ENCODE measurements at places on chromosomes 11 and 22.
A peak's percentile ranks its signal among the peaks of the same experiment; 100 is the strongest.

GRCh38 chr22:47681411-47682165 is 919.1 kb downstream of the TBC1D22A start:
- DNase-seq, result no peak

GRCh38 chr11:111945198-111945597 is 8.1 kb downstream of the DIXDC1 start:
- no peak for DNase-seq

GRCh38 chr11:9396310-9396709 is 11.9 kb downstream of the IPO7 start:
- DNase-seq, result no peak

DNA sequence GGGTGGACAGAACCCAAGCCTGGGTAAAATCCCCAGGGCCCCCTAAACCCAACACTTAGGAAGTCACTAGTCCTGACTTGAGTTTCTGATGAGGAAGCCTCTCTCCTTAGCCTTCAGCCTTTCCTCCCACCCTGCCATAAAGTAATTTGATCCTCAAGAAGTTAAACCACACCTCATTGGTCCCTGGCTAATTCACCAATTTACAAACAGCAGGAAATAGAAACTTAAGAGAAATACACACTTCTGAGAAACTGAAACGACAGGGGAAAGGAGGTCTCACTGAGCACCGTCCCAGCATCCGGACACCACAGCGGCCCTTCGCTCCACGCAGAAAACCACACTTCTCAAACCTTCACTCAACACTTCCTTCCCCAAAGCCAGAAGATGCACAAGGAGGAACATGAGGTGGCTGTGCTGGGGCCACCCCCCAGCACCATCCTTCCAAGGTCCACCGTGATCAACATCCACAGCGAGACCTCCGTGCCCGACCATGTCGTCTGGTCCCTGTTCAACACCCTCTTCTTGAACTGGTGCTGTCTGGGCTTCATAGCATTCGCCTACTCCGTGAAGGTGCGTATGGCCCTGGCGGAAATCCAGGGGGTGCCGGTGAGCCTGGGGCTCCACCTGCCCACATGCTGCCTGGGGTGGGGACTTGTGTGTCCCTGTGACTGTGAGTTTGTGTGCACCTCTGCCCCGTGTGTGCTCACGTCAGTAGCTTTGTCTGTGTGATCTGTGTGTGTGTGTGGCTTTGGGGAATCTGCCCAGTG is at the start of gene IFITM1:
IFITM1 (plus strand) TSS at position 254 of the 767 bp plus-strand sequence; CDS start at position 385, 131 bp downstream.
- DNase-seq, result peak; percentile 65

GRCh38 chr11:96254087-96254486 is 88.9 kb downstream of the MAML2 start:
- DNase-seq, result peak; percentile 71

GRCh38 chr11:843818-844692 is 1.4 kb downstream of the TSPAN4 start:
- peak; percentile 96 for DNase-seq

DNA sequence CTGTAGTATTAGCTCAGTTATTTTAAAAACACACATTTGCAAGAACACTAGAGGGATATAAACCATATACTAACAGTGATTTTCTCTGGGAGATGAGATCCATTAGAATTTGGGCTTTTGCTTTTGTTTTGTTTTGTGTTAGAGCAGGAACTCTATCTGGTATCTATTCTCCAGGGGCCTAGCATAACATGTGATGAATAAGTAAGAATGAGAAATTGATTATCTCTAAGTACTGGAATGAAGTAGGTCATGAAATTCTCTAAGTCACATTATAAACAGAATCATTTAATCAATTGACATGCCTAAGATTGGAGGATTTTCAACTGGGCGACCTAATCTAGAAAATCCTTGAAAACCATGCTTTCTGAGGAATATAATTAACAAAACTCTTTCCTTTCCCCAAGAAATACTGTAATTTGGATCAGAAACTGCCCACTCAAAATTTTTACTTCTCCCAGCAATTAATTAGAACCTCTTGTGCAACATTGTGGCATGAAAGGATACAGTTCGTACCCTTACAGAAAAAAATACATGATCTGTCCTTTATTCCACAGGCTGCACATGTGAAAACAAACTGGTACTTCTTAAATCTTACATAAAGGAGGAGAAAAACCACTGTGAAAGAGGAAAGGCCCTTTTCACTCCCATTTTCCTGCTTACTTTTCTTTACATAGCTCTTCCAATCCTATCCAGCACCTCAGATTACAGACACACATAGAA is 93.5 kb downstream of the MRTFA start:
- no peak for DNase-seq

- no peak for DNase-seq
Observed at GRCh38 chr11:19239039-19239438, 1.7 kb downstream of the E2F8 start.

GRCh38 chr11:134862587-134863195 is 450.6 kb upstream of the B3GAT1 start:
- no peak for DNase-seq

DNA sequence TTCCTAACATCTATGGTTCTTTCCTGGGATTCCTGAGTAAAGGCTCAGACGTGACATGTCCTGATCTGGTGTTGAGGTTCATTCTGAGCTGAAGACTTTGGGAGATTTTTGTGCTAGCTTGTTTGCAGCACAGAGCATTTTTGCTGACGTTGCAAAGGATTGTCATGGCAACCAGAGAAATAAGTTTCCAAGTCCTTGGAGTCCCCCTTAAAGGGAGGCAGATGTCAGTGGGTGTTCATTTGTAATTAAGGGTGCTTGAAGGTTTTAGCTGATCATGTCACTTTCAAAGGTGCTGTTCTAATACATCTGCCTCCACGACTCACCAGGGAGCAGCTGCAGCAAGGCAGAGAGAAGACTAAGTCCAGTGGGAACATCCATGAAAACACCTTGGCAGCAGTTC is 5.4 kb upstream of the SYN3 start:
- DNase-seq, result no peak

GRCh38 chr11:26037716-26038115 is 294.2 kb upstream of the ANO3 start:
- DNase-seq, result no peak

- no peak for DNase-seq
Observed at GRCh38 chr11:37442576-37442975, 844.5 kb upstream of the RAG2 start.

DNA sequence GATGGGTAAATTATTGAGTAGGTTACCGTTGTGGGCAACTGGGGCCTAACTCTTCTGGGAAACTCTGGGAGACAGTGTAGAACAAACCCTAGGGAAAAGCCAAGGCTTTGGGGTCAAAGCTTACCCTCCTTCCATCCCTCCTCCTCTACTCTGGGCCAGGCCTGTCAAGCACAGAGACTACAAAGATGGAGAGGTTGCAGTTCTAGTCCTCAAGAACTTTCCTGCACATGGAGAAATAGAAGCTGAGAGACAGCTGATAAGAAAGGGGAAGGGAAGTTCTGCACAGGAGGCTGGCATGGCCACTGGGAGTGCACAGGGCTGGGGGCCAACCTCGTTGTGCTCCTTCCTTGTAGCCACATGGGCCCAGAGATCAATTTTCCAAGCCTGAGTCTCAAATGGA is 67.2 kb upstream of the ALX4 start:
- no peak for DNase-seq

- DNase-seq, result no peak
Observed at GRCh38 chr11:123517559-123518364, 87.7 kb downstream of the GRAMD1B start.

DNA sequence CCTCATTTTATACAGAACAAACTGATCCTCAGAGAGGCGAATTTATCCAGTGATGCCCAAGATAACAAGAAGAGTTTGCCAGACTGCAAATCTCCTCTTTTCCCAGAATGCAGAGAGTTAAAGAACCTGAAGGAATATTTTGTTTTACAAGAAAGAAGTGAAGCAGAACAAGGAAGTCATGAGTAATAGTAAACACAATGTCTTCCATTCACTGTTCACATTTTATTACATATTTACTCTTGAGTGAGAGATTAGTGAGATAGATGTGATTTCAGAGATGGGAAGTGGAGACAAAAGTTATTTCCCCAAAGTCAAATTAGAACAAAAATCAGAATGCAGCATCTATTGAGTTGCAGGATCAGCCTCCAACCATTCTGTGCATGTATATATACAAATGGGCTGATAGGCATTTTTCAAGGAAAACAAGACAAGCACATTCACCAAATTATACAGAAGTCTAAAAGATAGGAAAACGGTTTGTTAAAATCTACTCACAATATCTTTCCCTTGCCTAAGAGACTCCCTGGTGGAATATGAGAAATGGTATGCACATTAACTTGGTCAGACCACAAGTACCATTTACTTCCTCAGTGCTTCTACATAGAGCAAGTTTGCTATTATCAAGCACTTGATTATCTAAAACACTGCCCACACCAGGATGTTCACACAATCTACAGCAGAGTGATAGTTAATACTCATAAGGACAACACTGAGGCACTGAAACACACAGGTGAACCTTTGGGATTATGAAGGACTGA is 12.0 kb downstream of the GUCY1A2 start:
- DNase-seq, result no peak

- peak; percentile 58 for DNase-seq
Observed at GRCh38 chr11:3095712-3096361, 38.6 kb upstream of the CARS1 start.

GRCh38 chr22:49767355-49768062 is 60.2 kb downstream of the BRD1 start:
- no peak for DNase-seq

DNA sequence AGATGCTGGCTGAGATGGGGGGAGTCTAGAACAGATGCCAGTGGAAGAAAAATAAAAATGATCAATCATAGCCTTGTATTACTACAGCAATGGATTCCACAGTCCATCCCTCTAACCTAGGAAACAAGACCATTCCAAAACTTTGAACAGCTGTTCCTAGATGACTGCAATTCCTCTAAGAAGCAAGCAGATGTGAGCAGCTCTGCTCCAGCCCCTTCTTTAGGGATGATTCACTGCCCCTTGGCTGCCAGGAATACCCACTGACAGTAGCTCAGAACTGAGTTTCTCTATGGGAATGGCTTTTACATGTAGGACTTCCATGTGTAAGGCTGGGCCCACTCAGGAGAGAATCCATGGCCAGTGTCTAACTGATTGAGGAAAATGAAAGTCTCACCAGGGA is 943.9 kb downstream of the OPCML start:
- no peak for DNase-seq

GRCh38 chr11:120554766-120555432 is 43.4 kb downstream of the GRIK4 start:
- DNase-seq, result no peak

GRCh38 chr11:104620991-104621390 is 277.3 kb downstream of the CASP12 start:
- no peak for DNase-seq

GRCh38 chr11:692824-693414 is 2.1 kb downstream of the DEAF1 start:
- DNase-seq, result peak; percentile 60

- no peak for DNase-seq
Observed at GRCh38 chr11:72876147-72876546, 61.9 kb downstream of the ATG16L2 start.

DNA sequence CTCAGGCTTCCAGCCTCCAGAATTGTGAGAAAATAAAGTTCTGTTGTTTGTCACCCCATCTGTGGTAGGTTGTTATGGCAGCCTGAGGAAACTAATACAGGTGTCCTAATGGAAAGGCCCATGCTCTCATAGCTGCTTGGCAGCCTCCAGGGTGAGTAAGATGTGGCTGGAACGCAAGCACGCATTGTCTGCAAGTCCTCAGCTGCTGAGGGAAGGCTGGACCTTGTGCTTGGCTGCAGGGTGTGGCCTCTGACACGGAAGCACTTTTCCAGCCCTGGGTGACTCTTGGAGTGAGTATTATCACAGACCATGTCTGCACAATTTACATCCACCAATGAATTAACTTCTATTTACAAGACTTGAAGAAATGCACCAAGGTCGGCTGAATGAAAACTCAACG is 44.4 kb upstream of the BARX2 start:
- DNase-seq, result no peak

DNA sequence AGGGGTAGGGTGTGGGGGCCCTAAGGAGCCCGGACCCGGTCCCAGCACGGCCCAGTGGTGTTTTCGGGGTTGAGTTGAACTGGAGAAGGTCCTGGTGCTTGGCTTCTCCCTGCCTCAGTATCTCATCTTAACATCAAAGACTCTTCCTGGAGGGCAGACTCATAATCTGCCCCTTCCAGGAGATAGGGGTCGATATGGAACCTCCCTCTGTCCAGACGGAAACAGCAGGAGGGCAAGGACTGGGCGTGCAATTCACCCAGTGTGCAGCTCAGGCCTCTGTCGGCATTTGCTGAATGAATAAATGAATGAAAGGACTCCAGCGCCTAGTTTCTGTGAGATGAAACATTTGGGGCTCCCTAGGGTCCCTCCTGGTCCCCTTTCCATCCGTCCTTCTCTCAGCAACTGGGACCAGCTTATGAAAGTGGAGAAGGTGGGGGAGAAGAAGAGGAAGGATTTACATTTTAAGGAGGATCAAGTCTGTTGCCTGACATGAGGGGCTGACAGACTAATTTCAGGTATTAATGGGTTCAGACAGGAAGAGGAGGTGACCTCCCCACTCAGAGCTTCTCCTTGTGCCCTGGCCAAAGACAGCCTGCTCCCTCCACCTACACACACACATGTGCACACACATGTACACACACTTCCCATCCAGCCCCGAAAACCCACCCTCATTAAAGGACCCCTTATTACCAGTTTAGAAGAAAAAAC is 1.1 kb upstream of the SHISA8 start:
- no peak for DNase-seq

- DNase-seq, result peak; percentile 81
Observed at GRCh38 chr22:38490915-38491314, 15.2 kb downstream of the DDX17 start.

DNA sequence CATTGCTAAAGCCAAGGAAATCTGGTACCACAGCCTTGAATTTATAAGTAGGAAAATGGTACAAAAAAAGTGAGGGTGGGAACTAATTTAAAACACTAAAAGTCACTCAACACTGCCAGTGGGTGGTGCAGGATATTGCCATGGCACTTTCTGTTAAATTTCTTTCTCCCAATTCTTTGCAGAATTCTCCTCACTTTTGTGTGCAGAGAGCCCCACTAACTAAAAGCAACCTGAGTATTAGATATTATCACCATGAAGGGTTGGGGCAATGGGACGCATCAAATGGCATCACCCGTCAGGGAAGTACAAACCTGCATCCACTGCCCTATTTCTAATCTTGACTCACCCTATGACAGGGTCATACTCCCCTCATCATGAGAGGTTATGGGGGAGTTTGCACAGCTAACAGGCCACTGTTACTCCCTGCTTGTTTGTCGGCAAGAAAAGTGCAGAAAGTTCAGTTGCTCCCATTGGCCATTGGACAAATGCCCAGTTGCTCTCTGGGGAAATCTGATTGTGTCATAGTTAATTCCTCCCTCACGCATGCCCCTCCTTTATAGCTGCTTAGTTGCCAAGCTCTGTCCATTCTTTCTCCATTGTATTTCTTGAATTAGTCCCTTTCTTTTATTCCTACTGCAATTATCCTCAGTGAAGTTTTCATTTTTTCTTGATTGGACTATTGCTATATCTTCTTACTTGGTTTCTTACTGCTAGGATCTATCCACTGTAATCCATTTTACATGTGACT is 93.8 kb upstream of the BLID start:
- DNase-seq, result peak; percentile 81

GRCh38 chr22:38196791-38197419 is 4.9 kb upstream of the MAFF start:
- no peak for DNase-seq

GRCh38 chr22:46968359-46968740 is 205.9 kb downstream of the TBC1D22A start:
- DNase-seq, result no peak
